Fibroblast of skin of left biceps (primary cell): ENCODE measurements at places on chromosomes 12 and 14.

GRCh38 chr14:99807413-99808153 is 14.4 kb downstream of the EML1 start:
- DNase-seq = no peak

- DNase-seq = no peak
These were observed 5.5 kb upstream of the DIO2 start for GRCh38 chr14:80216818-80217217.

GRCh38 chr12:72491426-72491825 is 219.3 kb downstream of the TRHDE start:
- DNase-seq = no peak

- DNase-seq = no peak
These were observed 9.0 kb upstream of the HOXC6 start for GRCh38 chr12:54019091-54019811.

DNA sequence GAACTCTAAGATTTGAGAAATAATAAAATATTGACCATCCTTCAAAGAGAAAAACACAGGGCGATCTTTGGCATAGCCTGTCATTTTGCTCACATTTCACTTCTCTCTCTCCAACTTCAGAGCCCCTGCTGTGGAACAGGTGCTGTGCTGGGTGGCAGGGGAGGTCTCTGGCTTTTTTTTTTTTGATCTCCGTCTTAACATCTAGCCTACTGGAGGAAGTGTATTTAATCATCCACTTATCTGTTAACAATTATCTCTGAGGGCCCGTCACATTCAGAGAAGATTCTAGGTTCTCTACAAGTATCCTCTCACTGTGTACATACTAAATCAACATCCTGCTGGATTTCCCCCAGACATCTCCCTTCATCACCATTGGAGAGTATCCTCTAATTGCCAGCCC is 34.1 kb downstream of the CHST11 start:
- no peak for DNase-seq

DNA sequence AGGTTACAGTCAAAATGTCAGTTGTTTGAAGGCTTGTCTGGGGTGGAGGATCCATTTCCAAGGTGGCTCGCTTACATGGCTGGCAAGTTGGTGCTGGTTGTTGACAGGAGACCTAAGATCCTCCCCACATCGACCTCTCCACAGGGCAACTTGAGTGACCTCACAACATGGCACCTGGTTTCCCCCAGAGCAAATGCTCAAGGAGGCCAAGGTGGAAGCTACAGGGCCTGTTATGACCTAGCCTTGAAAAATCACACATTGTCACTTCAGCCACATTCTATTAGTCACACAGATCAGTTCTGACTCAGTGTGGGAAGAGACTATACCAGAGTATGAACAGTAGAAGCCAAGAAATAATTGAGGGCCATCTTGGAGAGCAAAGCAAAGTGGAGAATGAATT is 11.3 kb upstream of the GNG2 start:
- DNase-seq = no peak

DNA sequence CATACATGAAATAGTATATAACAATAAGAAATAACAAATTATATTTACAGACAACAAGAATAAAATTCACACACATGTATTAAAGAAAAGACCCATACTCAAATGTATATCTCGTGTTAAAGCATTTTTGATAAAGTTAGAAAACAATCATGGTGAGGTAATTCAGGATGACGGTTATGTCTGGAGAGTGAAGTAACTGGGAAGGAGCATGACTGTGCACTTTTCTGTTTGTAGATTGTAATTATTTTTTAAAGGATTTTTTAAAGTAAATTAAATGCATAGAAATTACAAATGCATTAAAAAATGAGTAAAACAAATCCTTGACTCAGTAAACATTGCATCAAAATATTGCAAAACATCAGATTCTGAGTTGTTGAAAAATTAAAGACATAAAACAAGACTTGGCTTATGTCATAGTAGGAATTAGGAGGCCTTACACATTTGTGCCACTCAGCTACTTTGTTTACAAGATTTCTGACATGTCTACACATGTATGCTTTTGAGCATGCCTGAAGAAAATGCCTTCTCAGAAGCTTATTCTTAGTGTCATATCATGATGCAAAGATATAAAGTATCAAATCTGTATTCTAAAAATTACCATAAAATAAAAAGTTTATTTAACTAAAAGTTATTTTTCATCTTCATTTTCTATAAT is 1325.1 kb downstream of the SLC16A7 start:
- DNase-seq = no peak

- DNase-seq = no peak
These were observed 441.2 kb downstream of the BTG1 start for GRCh38 chr12:91704446-91704845.

DNA sequence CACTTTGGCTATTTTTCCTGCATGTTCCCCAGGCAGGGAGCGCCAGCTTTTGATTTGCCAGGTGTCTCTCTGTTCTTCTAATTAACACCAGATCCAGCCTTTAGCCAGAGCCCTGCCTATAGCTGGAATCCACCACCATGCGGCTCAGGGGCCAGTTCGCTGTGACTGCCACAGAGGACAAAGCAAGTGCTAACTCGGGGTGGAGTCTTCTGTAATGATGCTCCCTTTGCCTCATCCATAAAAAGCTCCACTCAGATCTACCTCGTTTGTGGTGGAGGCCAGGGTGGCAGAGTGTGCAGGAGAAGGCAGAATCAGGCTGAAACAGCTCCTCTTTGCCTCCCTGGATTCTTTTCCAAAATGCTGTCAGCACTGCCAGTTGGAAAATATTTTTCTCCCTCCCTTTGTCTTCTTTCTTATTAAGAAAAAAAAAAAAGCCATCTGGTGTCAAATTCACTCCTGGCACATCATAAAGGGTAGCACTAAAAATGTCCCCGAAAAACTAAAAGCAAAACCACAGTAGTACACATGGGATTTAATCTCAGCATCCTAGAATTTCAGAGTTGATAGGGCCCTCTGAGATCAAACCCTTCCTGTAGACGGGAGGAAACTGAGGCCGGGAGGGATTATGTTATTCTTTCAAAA is 18.0 kb upstream of the CTDSP2 start:
- DNase-seq = no peak

DNA sequence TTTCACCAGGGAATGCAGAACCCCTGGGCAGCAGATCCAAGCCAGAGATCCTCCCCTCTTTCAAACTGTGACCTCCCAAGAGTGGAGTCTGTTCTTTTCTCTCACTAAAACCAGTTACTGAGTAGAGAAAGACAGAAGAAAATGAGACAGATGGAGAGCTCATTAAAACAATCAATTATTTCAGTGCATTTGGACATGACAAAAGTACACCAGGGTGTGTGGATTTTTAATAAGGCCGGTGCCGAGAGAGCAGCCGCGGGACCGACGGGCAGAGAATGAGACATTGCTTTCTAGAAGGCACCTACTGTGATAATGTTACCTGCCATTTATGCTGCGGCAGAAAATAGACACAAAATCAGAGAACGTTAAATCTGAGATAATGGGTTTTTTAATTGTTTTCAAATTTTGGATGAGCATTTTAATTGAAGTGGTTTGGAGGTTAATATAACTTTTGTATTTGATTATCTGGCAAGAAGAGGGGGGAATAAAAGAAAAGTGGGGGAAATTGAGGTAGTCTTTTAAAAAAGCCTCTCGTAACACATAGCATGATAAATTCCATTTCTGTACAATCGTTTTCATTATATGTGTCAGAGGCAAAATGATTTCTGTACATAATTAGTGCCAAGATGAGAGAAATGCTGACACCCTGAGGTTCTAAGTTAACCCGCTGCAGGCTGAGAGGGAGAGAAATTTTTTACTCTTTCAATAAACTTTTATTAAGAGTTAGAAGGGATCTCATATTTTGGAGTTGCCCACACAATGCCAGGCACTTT is 70.8 kb downstream of the HSPB8 start:
- no peak for DNase-seq

DNA sequence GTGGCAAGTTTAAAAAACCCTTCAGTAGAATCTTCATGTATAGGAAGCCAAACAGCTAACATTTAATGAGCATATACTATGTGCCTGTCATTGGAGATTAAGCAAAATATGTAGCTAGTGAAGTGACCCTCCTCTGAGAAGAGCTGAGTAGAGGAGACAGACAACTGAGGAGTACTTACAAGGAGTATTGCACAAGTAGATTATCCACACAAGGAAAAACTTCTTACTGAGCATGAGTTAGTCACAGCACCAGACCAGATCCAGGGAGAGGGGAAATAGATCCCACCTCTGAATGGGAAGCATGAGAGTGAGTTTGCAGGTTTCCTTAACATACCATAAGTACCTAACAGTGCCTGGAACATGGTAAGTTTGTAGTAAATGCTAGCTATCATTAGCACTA is 33.0 kb downstream of the FRMD6 start:
- no peak for DNase-seq

- DNase-seq = no peak
These were observed 256.7 kb upstream of the PLEKHG7 start for GRCh38 chr12:92446083-92446460.

- no peak for DNase-seq
These were observed 26.2 kb downstream of the BCL11B start for GRCh38 chr14:99245564-99246511.

DNA sequence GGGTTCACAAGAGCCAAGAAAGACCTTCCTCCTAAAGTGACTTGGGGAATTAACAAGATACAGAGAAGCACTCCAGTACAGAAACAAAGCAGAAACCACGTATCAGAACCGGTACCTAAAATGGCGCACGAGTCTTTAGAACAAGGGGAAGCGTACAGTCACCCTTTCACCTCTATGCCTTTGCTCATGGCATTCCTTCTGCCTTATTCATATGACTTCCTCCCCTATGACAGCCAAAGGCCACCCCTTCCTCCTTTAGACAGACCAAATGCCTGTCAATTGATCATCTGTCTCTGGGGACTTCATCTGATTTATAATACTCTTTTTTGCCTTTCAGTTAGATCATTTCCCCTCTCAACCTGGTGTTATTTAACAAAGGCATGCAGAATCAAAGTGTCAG is 89.5 kb upstream of the OSBPL8 start:
- DNase-seq = no peak

DNA sequence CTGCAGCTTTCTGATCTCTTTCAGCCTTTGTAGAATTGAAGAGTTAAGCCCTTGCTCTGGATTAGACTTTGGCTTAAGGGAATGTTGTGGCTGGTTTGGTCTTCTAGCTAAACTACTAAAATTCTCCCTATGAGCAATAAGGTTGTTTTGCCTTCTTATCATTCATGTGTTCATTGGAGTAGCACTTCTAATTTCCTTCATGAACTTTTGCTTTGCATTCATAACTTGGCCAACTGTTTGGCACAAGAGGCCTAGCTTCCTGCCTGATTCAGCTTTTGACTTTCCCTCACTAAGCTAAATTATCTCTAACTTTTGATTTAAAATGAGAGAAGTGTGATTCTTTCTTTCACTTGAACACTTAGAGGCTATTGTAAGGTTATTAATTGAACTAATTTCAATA is 384.3 kb downstream of the RAD51B start:
- no peak for DNase-seq

DNA sequence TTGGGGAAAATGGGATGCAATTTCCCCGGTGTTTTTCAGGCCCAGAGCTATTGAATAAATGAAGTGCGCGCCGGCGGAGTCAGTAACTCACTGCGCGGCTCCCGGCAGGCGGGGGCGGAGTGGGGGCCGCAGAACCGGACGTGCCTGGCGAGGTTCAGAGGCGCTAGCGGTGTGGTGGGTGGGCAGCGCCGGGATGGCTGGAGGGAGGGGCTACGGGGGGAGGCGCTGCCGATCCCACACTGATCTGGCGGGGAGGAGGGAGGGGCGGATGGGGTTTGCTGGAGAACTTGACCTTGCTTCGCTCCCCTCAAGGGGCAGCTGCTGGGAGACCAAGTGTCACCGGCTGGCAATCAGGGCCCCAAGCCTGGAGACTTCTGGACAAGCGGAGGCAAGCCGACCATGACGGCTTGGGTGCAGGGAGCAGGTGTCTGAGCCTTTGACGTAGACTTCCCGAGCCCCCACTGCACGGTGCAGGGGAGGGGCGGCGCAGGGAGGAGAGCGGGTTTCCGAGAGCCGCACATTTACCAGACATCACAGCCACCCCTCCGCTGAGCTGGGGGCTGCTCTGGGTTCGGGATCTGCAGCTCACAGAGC is 174.1 kb upstream of the RTL1 start:
- DNase-seq = no peak

DNA sequence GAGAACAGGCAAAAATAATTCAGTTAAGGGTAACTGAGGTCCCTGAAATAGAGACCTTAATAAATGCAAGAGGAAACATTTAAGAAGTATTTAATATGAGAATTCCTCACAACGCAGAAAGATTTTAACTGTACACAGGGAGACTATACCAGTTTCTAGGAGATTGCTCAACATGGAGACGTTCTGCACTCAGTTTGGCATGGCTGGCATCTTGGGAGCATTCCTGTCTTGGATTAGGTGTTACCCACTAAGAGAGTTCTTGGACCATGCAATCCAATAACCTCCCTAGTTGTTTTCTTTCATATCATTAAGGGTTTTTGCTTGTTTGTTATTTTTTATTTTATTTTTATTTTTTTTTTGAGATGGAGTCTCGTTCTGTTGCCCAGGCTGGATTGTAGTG is 302.4 kb downstream of the NELL2 start:
- no peak for DNase-seq

DNA sequence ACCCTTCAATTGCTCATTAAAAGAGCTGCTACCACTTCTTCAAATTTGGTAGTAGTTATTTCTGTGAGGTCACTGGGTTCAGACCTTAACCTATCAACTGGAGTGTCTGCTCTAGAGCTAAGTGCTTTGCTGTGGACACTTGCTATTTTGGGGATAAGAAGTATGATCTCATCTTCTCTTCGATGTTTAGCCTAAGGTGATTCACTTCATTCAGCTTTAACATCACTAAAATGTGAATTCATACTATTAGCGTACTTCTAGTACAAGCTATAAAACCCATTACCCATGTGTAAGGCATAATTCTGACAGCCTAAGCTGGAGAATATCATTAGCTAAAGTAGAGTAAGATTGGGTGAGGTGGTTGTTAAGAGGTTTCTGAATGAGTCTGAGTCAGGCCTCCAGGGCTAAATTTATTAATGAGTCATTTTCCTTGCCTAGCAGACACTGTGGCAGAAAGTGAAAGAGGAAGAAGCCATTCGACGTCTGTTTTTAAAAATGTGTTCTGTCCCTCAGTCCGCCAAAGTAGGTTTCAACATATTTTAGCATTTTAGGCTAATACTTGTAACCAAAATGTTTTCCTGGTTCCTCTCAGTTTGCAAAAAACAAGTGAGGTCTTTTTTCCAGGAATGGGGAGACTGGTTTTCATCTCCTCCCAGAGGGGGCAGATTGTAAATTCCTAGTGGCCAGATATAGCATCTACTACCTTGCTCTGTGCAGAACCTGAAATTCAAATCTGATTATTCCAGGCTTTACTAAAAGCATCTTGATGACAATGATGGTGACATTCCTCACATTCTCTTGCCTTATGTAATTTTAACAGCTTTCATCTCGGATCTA is 103.6 kb downstream of the SSPN start:
- peak; percentile 54 for DNase-seq

DNA sequence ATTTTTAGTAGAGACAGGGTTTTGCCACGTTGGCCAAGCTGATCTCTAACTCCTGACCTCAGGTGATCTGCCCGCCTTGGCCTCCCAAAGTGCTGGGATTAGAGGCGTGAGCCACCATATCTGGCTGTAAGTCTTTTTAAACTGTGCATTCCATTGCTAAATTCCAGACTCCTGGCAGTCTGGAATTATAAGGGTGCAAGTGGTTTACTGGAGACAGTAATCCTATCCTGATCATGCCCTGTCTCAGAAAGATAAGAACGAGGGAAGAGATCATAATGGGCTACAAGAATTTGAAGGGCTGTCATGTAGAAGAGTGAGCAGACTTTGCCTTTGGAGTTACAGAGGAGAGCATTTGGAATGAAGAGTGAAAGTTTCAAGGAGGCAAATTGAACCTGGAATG is 6.8 kb upstream of the SLC4A8 start:
- DNase-seq = no peak

- no peak for DNase-seq
These were observed 67.6 kb downstream of the RIN3 start for GRCh38 chr14:92581206-92581605.

GRCh38 chr12:30757316-30757715 is 2.6 kb upstream of the CAPRIN2 start:
- DNase-seq = no peak
